Cardiac septum (tissue), 1 donor: ENCODE measurements at places on chromosomes 12 and 14. TPM values are rescaled to one million over a fixed set of nuclear protein-coding genes. Genes with fewer than 3 reads are reported as not detected.

DNA sequence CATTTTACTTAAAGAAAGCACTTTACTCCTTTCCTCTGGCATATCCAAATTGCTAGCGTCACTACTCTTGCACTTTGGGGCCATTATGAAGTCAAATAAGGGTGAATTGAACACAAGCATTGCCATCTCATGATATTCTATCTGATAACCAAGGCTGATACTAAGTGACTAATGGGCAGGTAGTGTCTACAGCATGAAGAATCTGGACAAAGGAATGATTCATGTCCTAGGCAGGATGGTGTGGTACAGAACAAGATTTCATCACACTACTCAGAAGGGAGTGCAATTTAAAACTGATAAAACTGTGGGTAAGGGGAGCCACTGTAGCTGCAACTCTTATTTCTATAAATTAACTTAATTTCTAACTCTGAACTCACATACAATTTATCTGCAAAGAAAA is 7.7 kb upstream of the SLC6A15 start:
- no peak for DNase-seq

GRCh38 chr12:30985814-30986452 is 59.4 kb downstream of the TSPAN11 start:
- DNase-seq, result no peak

Gene HHIPL1
- 1.9 TPM for total RNA-seq

Gene LMNTD1
- total RNA-seq, result 0.51 TPM
